ENCODE measurements at places on chromosomes 16 and 17.

- DNase-seq: no peak
These were observed 12.0 kb downstream of the FAM83G start for GRCh38 chr17:18992454-18993130.

DNA sequence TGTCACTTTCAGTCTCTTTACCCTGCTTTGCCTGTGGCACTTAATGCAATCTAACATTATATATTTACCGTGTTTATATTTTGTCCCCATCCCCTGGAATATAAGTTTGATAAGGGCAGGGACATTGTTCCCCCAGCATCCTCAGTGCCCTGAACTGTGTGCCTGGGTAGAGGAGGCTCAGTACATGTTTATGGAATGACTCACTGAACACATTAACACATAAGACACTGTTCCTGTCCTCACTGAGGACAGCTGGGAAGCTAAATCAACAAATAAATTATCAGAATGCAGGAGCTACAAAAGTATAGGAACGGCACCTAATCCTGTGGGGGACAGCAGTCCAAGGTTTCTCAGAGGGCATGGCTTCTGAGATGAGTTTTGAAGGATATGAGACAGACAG is 27.8 kb downstream of the GRIN2A start:
- no peak for DNase-seq

- DNase-seq: no peak
These were observed 76.1 kb downstream of the TNRC6C start for GRCh38 chr17:78034429-78035091.

DNA sequence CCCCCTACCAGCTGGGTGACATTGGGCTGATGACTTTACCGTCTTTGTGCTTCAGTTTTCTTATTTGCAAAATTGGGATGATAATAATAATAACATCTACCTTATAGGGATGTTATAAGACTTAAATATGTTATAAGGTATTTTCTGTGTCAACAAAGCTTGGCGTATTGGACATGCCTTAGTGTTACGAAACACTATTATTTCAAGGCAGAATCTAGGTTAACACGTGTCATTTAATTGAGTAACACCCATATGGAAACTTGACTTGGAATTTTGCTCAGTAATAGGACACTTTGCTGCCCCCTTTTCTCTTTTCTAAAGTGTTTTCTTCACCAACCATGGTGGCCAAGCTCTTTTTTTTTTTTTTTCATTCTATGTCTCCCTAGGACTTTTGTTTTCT is 294.2 kb upstream of the SALL1 start:
- DNase-seq: no peak

- DNase-seq: no peak
These were observed 104.7 kb upstream of the ADAMTS18 start for GRCh38 chr16:77539421-77540034.

DNA sequence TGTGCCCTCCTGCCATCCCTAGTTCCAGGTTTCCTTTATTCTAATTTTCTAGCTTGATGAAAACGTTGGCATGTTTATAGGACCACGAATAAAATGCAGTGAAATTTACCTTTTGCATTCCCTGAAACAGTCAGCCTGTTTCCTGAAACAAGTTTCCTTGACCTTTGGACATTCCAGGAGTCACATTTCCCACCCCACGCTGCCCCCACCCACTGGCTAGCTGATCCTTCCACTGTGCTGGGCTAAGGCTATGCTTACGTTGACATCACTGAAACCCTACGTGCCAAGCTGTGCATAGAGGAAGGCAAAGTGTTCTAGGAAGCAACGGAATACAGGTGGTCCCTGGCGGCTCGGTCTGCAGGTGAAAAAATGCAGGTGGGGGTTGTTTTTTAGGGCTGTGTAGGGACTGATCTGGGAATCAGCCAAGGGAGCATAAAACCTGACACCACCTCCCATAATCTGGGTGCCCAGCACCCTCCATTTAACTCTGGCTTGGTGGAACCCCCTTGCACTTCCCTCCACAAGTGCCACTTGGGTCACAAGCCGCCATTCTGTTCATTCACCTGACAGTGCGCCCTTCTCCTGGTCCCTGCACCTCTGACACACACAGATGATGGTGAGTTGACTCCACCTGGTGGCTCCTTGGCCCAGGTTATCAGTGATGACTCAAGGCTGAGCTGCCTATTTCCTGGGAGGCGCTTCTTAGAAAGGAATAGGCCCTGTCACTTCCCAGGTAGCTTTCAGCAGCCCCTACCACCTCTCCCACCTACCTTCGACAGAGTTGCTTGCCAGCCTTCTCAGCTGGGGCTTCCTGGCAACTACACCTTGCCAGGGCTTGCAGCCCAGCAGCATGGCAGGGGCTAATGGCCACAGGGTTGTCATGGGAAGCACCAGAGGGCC is 83.7 kb downstream of the N4BP1 start:
- DNase-seq: no peak
